ENCODE measurements at places on chromosomes 5 and 9.

- no peak for DNase-seq
Observed at GRCh38 chr9:121984726-121985402, 108.2 kb downstream of the TTLL11 start.

GRCh38 chr5:14252793-14253192 lies 109.7 kb downstream of the TRIO start:
- DNase-seq: no peak

DNA sequence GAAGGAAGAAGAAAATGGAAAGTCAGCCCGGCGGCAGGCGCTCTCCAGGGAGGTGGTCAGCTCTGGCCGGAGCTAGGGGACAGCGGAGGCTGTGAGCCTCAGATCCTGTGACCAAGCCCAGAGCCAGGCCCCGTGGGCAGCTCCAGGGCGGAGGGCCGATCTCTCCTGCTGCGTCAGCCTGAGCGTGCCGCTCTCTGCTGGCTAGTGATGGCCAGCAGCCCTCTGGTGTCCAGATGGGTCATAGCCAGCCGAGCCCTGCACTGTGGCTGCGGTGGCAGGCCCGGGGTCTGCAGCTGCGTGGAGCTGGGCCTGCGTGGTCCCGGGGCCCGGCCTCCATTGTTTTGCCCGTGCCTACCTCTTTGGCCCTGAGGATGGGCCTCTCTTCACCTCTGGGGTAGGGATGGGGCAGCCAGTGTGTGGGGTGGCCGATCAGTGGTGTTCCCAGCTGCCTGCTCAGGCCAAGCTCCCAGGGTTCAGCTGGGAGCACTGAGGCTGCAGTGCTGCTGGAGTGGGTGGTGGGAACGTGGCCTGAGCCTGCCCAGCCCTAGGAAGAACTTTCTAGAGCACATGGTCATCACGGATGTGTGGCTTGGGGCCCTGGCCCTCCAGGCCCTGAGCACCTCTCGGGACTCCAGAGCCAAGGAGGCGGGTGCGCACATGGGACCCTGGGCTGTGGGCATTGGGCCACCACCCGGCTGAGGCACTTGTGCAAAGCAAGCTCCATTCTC lies 17.1 kb upstream of the NRARP start:
- no peak for DNase-seq

DNA sequence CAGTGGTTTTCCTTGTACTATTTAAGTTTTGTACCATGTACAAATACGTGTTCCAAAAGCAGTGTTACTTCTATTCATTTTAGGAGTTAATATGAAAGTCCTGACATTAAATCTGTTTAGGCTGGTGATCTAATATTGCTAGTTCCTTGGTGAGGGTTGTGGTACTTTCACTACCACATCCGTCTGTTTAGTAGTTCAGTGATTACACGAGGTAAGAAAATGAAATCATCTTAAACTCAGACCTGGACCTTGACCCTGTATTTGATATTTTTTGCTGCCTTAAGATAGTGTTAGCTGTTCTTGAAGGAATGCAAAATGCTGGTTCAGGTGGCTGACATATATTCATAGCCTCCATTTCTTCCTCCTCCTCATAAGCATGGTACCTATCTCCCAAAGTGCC lies 50.3 kb downstream of the MTAP start:
- DNase-seq: no peak

DNA sequence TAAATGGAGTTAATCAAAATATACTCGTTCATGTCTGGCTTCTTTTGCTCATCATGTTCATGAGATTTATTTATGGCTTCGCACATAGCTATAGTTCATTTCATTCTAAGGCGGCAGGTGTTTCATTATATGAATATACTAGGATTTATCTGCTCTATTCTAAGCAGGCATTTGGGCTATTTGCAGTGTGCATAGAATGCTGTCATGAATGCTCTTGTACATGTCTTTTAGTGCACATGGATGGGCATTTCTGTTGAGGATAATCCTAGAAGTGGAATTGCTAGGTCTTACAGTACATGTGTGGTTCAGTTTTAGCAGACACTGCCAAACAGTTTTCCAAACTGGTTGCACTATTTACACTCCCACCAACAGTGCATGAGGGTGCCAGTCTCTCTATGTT lies 285.3 kb upstream of the ADRA1B start:
- no peak for DNase-seq

- DNase-seq: no peak
Observed at GRCh38 chr9:121711797-121712196, 60.4 kb downstream of the DAB2IP start.

DNA sequence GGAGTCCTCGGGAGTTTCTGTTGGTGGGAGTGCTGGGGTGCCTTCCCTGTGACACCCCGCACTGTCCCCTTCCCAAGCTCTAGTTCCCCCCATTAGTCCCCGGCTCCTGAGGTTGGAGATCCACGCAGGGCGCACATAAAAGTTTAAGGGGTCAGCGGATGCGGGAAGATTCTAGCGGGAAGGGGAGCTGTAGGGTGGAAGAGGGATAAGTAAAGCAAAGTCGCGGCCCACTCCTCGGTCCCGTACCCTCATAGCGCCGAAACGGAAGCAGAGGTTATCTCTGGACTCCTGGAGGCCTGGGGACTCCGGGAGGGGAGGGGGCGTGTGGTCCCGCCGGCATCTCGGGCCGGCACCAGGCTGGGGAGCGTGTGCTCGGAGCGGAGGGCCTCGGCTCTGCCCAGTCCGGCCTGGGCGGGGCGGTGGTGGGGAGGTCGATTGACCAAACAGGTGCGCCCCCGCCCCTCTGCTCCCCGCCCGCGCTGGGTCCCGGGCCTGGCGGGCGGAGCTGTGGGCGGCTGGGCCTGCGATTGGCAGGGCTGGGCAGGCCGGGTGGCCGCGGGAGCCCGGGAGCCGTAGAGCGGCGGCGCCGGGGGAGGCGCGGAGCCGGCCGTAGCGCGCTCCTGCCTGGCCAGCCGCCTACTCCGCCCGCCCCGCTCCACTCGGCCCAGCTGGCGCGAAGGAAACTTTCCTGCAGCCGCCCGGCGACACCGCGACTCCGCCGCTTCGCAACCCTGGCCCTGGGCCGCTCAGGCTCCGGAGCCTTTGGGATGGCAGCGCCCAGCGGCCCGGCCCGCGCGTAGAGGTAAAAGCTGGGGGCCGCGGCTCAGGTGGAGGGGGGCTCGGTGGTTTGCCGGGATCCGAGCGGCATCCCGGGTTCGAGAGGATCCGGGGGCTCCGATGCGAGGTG lies 52.2 kb upstream of the DAB2IP start:
- DNase-seq: no peak

- no peak for DNase-seq
Observed at GRCh38 chr5:72223371-72223770, 96.7 kb downstream of the MRPS27 start.

DNA sequence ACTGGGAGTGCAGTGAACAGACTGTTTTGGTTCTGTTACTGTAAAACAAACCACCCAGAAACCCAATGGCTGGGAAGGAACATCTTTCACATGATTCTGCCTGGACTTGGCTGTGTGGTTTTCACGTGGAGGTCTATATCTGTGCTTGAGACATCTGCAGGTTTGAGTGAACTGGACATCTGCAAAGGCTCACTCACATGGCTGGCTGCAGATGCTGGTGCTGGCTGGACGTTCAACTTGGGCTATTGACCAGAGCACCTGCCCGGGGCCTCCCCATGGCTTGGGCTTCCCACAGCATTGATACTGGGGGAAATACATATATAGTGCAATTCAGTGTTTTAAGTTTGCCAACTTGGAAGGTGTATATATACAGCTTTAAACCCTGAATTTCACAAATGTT lies 6.8 kb downstream of the CTSL start:
- no peak for DNase-seq

DNA sequence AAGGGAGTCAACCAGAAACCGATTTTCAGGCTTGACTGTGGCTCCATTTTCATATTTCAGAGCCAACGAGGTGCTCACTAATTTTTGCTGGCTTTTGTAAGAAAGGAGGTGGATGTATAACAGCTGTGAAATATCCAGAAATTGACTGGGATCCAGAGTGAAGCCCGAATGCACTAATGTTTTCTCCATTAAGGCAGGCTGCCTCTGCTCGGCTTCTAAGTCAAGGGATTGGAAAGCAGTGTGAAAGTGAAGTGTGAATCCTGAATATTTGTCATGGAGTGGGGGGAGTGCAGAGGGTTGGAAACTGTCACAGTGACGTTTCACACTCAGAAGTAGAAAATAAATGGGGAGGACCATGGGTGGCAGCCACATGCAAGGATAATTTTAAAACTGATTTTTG lies 237.4 kb downstream of the GOLPH3 start:
- DNase-seq: no peak

DNA sequence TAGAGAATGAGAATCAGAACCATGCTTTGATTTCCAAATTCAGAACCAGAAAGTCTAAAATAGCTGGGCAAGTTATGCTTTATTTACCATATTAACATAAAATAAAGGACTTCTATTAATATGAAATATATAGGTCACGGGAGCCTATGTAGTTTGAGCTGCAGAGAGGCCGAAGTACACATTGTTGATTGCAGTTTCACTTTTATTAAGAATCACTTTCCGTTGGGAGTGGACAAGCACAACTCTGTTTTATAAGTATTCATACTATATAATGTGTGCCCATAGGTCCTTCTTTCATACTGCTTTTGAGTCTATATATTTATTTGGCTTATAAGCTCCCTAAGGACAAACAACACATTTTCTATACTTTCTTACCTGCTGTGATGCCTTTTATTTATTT lies 58.7 kb upstream of the DMRT3 start:
- no peak for DNase-seq

GRCh38 chr5:80964491-80964890 lies 4.3 kb downstream of the RASGRF2 start:
- no peak for DNase-seq

DNA sequence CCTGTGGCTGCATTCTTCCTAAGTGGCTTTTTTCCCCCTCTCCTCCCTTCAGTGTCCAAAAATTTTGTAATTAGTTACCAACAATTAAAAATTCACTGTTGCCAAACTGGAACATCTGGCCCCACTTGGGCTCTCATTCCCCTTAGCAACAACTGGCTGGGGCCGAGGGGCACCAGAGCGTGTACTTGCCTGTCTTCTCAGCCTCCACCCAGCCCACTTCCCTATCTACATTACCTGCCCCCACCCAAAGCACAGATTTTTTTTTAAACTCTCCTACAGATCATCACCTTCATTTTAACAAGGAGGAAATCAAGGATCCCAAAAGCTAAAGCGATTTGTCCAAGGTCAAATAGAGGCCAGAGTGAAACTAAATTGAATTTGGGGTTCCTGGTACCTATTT lies 278.8 kb downstream of the EBF1 start:
- DNase-seq: no peak

DNA sequence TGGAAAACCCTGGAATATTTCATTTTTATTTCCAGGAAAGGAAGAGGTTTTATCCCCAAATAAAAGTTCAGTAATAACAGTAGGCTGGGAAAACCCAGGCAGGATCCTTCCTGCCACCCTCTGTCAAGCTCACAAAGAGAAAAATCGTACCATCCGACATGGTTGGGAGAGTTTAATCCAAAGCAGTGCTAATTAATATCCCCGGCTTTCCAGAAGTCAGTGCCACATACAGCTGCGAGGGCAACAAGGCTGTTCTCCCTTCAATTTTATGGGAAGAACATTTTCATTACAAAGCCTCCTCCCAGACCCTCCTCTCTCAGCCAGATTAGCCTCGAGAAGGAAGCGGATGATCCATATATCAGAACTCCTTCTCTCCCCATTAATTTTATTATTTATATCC lies 95.5 kb downstream of the PAX5 start:
- no peak for DNase-seq

DNA sequence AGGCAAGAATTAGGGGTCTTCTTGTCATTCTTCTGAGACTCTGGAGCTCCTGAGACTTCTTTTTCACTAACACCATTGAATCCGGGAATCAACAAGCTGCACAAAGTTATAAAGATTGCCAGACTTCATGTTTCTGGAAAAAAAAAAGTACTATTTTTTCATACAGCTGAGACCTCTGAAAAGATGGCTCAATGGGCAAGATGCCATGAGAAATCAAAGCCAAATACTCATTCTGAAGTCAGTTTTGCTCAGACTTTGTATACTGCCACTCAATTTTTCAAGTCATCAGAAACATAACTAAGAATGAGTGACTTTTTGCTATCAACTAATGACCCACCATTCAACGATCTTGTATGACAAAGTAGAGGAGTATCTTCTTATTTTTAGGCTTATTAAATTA lies 512.0 kb downstream of the RAB3C start:
- no peak for DNase-seq

DNA sequence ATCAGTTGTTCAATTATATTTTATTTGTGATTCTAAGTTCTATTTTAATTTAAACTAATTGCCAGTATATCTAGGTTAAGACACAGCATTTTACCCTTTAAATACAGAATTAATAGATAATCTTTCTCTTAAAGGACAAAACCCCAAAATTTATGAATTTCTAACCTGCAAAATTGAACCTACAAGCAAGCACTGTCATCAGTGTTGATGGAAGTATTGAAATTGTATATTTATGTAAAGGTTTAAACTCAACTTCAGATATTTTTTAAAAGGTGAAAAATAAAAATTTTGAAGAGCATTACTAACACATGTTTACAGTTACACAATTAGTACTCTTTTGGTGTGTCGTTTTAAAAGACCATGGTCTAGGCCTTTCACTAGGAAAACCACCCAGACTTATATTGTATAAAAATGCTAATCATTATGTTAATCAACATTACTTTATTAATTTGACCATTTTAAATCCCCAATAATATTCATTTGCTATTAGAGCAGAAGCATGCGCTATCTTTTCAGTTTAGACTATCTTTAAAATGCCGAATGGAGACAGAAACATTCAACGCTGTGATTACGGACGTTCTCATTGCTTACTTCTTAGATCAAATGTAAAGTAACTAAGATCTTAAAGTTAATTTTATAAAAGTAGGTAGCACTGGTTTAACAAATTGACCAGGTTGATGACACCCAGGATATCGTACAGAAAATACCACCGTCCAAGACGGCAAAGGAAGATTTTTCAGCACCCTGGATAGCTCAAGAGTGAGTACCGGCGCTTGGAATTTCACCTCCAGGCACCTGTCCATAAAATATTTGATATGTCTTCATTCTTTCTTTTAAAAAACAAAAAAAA lies 3.2 kb downstream of the OTP start:
- DNase-seq: no peak

GRCh38 chr5:28880936-28881335 lies 1842.5 kb upstream of the CDH9 start:
- DNase-seq: no peak

DNA sequence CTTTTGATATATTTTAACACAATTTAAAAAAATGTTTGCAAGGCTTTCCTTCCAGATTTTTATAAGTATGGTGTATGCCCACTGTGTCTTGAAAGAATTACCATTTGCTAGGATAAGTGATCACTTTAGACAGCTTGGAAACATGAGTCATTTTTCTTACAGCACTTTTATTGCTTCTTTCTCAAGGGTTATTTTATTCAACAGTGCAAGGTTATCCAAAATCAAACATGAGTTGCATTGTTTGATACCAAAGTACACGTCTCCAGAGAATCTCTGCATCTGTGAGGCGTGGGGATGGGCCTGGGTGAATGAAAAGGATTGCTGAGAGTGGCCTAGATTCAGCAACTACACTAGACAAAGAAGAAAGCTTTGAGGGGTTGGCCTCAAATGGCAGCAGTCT lies 329.6 kb downstream of the ADAMTS6 start:
- DNase-seq: no peak
